Brain pericyte (primary cell): ENCODE measurements at places on chromosomes 3 and 15.

- DNase-seq: peak; percentile 76
Measured at GRCh38 chr15:66883284-66883911, 181.4 kb downstream of the SMAD6 start.

GRCh38 chr3:29854821-29855220, 574.0 kb downstream of the RBMS3 start:
- no peak for DNase-seq

- no peak for DNase-seq
Measured at GRCh38 chr3:184872200-184872599, 60.2 kb downstream of the VPS8 start.

DNA sequence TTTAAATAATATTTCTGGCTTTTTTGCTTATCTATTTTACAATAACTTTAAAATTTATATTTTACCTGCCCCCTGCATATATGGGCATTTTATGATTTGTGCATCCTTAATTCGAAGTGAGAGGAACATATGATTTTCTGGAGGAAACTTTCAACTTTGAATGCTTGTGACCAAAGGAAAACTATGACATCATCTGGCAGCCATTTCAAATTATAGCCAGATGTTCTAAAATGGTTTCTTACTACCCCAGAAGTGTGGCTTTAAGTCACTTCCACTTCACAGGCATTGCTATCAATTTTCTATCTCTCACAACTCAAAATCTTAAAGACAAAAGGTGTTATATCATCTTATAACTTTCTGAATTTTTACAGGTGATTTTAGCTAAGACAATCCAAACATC, 508.8 kb downstream of the RBMS3 start:
- no peak for DNase-seq

DNA sequence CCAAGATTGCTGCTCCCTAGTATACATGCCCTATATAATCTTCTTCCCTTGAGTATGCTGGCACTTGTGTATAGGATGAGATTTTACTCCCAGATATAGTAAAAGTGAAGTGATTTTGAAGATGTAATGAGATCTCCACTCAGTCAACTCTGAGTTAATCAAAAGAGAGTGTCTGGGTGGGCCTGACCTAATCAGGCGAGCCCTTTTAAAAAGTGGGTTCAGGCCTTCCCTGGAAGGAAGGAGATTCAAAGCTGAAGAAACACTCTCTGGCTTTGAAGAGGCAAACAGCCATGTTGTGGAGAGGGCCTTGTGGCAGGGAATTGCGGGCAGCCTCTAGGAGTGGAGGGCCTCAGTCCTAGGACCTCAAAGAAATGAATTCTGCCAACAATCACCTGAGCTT, 5.5 kb upstream of the STARD5 start:
- no peak for DNase-seq

DNA sequence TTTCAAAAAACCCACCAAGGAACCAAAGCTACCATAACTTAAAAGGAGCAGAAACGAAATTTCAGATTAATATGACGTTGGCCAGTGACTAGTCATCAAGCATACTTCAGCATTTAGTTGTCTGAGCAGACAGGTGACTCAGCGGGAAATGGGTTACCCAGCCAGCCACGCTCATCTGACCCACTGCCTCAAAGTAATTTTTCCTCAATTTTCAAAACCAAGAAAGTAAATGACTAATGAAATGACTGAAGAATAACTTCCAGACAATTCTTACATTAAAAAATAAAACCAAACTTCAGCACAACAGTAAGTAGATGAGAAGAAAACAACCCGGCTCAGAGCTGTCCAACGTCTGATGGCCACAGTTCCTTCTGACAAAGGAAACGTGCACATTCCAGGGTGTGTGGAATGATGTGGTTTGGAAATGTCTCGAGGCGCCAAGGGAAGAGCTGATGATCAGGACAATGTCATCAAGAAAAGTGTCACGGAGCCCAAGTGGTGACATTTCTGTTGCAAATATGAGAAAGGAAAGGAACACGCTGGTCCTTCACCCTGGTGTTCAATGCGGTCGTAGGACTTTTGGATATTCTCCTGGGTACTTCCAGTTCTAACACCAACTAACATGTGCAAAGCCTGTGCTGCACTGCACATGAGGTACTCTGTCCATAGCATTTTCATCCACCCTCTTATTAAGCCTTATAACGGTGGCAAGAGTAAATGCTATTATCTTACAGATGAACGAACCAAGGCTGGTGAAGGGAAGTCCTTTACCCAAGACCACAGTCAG, 79.1 kb downstream of the FOXP1 start:
- DNase-seq: no peak

DNA sequence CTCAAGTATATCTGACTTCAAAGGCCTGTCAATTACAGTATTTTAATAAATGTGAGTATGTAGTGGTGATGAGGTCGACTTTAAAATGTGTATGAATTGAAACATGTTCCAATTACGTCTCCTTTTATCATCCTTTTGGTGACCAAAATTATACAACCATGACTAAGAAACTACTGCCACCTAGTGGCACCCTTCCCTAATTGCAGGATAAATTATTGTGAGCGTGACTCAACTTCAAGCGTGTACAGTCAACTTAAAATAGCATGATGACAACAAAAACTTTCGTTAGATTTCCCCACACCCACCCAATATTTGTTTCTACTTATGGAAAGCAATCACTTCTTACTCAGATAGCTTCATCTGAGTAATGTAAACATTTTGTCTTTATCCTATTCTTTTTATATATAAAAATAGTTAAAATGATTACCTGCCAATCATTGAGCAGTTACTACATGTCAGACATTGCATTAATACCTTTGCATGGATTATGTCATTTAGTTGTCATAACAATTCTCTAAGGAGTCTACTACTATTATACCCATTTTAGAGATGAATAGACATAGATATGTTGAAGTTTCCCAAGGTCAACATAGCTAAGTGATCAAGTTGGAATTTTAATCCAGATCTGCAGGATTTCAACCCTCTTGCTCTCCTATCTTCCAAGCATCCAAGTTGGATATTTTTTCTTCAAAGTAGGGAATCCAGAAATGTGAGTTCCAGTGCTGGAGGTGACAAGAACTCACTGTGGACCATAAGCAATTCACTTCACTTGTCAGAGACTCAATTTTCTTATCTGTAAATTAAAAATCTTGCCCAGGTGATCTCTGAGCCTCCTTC, 106.0 kb downstream of the MEX3B start:
- peak; percentile 4 for DNase-seq

DNA sequence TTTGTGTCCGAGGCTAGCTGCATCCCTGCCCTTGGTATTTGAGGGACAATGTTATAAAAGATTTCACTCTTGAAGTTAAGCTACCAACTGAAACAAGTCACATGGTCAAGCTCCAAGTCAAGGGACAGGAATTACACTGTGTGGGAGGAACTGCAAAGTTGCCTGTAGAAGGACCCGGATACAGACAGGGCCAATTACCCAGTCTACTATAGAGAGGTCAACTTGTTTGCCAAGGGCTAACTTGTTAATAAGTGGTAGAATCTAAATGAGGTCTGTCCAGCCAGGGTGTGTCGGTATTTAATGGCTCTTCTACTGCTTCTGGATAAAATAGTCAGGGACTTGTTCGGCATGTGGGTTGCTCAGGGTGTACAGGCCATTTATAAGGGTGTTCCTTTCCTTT, 55.7 kb downstream of the PTPRG start:
- DNase-seq: no peak

- no peak for DNase-seq
Measured at GRCh38 chr3:182414586-182414985, 378.7 kb upstream of the ATP11B start.

DNA sequence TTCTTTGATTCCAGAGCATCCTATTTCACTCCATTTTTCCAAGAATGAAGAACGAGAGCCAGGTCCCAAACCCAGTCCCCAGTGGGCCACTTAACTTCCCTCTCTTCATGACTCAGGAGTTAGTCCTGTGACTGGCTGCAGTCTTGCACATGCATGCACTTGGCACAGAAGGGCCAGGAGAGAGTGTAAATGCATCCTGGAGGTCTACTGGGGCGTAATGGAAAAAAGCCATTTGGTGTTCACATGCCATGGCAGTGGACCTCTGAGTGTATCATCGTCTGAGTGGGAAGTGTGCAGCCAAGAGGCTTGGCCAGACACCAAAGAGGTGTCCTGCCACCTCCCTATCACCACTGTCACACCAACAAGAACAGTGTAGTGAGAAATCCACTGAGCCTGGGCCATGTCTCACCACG, 15.1 kb upstream of the RFTN1 start:
- no peak for DNase-seq

GRCh38 chr3:110940055-110940454, 131.6 kb upstream of the NECTIN3 start:
- DNase-seq: no peak

- no peak for DNase-seq
Measured at GRCh38 chr3:65712140-65712539, 326.6 kb downstream of the MAGI1 start.

GRCh38 chr3:33921608-33922007, 123.2 kb downstream of the PDCD6IP start:
- DNase-seq: no peak

DNA sequence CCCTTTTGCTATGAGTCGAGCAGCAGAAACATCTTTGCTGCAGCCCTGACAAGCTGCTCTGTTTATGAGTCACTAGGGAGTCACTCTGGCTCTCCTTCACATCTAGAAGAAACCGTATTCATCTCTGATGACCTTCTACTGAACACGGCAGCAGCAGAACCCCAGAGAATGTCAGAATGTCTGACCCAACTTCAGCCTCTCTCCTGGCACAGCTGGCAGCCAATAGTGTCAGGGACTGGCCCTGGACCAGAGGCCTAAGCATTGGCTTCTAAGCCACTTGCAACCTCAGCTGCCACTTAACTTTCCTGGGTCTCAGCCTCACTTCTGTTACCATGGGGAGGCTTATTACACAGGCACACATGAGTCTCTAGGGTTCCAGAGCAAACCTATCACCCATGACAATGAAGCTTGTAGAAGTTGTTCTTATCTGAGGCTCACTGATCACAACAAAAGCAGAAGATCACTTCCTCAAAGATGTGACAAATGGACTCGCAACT, 184.1 kb upstream of the TLE3 start:
- DNase-seq: no peak

DNA sequence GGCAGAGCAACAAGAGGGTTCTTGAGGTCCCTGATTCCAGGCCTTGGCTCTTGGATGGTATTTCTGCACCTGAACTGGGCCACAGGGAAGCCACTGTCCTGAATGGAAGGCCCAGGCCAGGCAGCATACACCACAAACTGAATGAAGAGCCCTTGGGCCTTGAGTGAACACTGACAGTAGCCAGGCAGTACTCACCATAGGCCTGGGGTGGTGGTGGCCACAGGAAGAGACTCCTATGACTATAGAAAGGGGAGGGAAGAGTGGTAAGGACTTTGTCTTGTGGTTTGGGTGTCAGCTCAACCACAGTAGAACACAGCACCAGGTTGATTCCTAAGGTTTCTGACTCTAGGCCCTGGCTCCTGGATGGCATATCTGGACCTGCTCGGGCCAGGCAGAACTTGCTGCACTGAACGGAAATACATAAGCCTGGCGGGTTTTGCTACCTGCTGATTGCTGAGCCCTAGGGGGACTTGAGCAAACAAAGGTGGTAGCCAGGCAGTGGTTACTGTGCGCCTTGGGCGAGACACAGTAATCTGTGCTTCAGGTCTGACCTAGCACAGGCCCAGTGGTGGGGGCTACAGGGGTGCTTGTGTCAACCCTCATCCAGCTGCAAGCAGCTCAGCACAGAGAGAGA, 241.4 kb downstream of the ISL2 start:
- no peak for DNase-seq

- no peak for DNase-seq
Measured at GRCh38 chr3:128992926-128993460, 883 bp downstream of the CFAP92 start.

- no peak for DNase-seq
Measured at GRCh38 chr3:128060473-128061381, 8.5 kb downstream of the SEC61A1 start.

- DNase-seq: no peak
Measured at GRCh38 chr3:146138902-146139301, 22.1 kb downstream of the PLOD2 start.

GRCh38 chr3:63132461-63133250, 145.5 kb upstream of the SYNPR start:
- no peak for DNase-seq

DNA sequence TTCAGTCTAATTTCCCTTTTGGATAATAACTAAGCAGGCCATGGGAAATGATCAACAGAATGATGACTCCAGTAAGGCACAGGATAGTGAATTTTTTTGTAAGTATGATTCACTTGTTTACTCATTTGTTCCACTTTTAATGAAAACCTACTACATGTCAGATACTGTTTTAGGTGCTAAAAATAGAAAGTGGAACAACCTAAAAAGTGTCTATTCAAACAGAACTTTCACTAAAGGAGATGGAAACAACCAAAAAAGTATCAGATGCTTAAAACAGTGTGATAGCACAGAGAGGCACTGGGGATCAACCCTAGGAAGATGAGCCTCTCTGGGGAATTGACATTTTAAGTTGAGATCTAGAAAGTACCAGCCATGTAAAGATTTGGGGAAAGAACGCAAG, 11.1 kb downstream of the RYK start:
- DNase-seq: no peak

- DNase-seq: no peak
Measured at GRCh38 chr3:157428853-157429252, 7.8 kb upstream of the PTX3 start.

- DNase-seq: no peak
Measured at GRCh38 chr15:55588070-55588814, at the start of gene PYGO1. Gene PYGO1 (minus strand): TSS chr15:55588345. CDS start chr15:55587883, 462 bp downstream.

DNA sequence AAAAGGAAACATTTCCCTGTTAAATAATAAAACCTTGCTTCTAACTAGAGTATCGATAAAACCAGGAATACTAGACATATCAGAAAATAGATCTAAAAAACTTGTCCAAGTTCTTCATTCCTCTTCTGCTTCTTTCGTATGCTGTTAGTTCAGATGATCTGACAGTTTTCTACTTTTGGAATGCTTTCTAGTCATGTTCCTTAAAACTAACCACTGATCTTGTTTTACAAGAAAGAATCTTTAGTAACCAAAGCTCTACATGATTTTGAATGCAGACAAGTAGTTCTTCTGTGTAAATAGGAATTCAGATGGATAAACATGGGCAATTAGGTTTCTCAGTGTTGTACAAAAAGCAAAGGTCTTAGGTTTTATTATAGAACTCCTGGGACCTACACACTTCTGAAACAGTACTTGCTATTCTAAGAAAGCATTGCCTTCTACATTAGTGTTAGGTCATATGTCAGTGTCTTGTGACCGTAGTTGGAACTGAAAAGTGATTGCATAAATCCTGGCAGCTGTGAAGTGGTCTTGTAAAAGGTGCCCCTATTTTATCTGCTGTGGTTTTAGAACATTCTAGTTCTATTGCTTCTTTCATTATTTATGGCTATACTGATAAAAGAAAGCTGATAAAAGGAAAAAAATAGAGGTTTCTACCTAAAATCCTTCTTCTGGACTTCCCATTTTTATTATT, 40.7 kb downstream of the SNRK start:
- no peak for DNase-seq
